ENCODE measurements at places on chromosomes 3 and 15. TPM values are rescaled to one million over a fixed set of nuclear protein-coding genes. Genes with fewer than 3 reads are reported as not detected.

GRCh38 chr15:33963831-33964664, 4.2 kb upstream of the CHRM5 start:
- DNase-seq = no peak

DNA sequence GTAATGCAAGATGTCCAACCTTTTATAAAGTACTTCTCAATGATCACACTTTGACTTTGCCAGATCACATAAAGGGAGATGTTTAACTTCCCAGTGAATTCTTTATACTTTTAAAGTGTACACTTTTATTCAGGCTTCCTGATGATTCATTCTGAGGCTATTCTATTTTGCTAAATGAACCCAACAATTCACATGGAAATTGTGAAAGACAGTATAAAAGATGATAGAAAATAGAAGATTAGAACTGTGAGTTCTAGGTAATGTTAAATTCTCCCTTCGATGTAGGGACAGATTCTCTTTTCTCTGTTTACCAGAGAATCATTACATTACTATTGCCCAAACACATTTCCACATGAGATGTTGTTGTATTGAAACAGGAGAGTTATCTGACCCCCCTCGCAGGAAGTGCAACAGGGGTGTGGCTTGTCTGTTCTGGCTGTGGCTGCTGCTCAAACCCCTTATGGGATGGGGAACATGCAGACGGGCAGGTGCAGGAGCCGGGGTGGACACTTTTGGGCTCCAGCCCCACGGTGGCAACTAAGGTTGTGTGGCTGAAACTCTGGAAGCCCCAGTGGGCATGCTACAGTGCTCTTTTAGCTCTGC, 131.3 kb upstream of the LRTM1 start:
- no peak for DNase-seq

GRCh38 chr15:89498574-89498906, 2.2 kb upstream of the RHCG start:
- no peak for DNase-seq

Gene CNTN3
- polyA plus RNA-seq = 4.9 TPM

Gene MED12L
- 10.0 TPM for polyA plus RNA-seq

Gene ZNF620
- polyA plus RNA-seq = 2.5 TPM
